ENCODE measurements at places on chromosomes 12 and 14. TPM values are rescaled to one million over a fixed set of nuclear protein-coding genes. Genes with fewer than 3 reads are reported as not detected.

TSHR gene
- total RNA-seq, result not detected

ZNF891 gene
- total RNA-seq, result 0.30 TPM

KCNC2 gene
- not detected for total RNA-seq

TSPAN11 gene
- not detected for total RNA-seq

RPL36AL gene
- total RNA-seq, result 317 TPM

PCED1B gene
- total RNA-seq, result 0.50 TPM

SLCO1B1 gene
- total RNA-seq, result not detected

KLRB1 gene
- total RNA-seq, result not detected

PRKD1 gene
- total RNA-seq, result 6.0 TPM

GCN1 gene
- total RNA-seq, result 112 TPM

AVPR1A gene
- total RNA-seq, result not detected

CATSPERB gene
- not detected for total RNA-seq

C3AR1 gene
- total RNA-seq, result 1.9 TPM

GPR137C gene
- 0.20 TPM for total RNA-seq

VASH1 gene
- 0.30 TPM for total RNA-seq

AMN gene
- not detected for total RNA-seq

NFATC4 gene
- total RNA-seq, result not detected

GRCh38 chr14:59330455-59330854, 134.7 kb downstream of the GPR135 start:
- DNase-seq, result no peak

DNA sequence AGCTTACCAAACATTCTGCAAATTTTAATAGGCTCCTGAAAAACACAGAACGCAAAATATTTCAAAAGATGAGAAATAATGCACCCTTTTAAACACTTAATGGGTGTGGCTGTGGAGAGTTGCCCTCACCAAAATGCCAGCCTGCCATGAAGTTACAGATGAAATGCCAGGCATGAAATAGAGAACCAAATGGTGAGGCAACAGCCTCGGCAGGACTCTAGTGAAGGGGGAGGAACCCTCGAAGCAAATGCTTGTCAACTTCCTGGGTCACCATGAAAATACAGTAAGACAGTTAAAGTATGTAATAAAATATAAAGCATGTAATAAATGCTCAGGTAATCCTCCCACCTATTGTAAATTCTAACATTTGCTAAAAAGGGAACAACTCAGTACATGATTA, 24.1 kb downstream of the DUSP16 start:
- no peak for DNase-seq

DNA sequence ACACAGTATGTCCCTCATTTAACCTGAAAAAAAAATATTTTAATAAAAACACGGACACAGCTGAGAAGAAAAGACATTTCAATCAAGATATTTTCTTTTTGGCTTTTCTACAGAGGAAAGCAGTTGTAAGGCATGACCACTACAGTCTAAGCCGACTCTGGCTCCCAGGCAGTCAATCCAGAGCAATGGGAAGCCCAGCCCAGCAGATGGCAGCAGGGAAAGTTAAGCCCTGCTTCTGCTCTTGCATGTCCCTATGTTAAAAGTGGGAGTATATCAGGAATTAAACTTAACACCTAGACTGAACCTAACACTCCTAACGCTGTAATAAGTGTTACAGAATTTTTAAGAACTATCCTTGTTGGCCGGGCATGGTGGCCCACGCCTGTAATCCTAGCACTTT, 19.5 kb upstream of the HAL start:
- peak; percentile 30 for DNase-seq

GRCh38 chr12:109729371-109729781, 15.8 kb downstream of the FAM222A start:
- no peak for DNase-seq

DNA sequence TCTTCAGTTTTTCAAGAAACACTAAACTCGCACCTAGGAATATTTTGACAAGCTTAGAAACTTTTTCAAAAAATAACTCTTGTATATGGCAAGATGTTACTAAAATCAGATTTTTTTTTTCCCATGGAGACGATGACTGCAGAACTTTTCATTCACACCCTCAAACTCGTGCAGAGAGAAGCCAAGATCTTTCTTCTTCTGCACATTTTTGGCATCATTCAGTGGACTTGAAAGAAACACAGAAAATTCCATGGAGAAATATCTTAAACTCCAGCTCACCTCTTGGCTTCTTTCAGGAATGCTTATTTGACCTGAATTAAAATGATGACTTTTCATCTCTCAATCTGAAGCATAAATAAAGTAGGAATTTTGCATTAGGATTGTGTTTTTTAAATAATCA, 919.4 kb downstream of the NRXN3 start:
- DNase-seq, result no peak

GRCh38 chr12:6345319-6346091, 3.6 kb upstream of the TNFRSF1A start:
- peak; percentile 94 for DNase-seq

DNA sequence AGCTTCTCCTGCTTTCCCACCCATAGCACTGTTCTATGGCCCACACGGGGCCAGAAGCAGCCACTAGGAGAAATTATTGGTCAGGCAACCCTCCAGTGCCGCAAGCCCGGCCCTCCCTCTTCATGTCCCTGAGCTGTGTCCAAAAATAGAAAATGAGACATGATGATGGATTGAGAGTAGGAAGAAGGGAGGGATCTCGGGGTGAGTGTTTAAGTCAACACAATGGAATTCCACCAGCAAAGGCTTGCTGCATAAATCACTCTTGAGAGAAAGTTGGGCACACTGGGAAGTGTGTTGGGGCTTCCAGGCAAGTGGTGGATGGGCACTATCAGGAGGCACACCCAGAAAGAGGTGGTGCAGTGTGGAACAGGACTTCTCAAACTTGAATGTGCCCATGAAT, 94.2 kb downstream of the LLPH start:
- DNase-seq, result peak; percentile 97

- DNase-seq, result no peak
These were observed 156.3 kb downstream of the MSRB3 start for GRCh38 chr12:65434737-65435136.

DNA sequence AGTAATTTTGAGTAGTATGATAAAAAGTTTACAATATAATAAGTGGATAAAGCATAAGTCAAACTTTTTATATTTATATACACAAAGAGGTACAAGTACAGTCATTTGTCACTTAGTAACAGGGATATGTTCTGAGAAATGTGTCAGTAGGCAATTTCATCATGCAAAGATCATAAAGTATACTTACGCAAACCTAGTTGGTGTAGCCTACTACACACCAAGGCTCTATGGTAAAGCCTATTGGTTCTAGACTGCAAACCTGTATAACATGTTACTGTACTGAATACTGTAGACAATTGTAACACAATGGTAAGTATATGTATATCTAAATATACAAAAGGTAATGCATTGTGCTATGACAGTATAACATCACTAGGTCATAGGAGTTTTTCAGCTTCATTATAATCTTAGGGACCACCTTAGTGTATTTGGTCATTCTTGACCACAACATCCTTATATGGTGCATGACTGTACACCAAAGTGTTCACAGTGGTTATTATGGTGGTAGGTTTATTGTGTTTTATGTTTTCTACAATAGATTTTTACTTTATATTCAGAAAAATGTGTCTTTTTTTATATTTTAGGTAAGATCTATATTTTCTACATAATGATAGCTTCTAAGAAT, 14.9 kb upstream of the SCFD1 start:
- peak; percentile 32 for DNase-seq

- DNase-seq, result no peak
These were observed 3.8 kb downstream of the GALNT16 start for GRCh38 chr14:69263771-69264170.

GRCh38 chr12:109475121-109475520, 2.0 kb downstream of the KCTD10 start:
- no peak for DNase-seq

DNA sequence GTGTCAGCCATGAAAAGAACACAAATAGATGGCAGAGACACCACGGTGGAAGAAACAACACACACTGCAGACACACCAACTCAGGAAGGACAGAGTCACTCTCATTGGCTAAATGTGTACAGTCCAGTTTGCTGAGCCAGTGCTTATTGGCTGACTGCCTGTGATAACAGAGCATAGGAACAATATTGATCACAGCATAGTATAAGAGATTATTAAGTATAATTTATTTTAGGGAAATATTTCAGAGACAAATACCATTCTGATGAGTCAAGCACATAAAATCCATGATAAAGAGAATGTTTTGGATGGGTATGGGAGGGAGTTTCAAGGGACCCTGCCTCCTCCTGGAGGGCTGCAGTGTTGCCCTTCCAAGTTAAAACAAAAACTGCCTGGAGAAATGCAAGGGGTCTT, 50.9 kb downstream of the BTG1 start:
- peak; percentile 28 for DNase-seq

GRCh38 chr14:74704656-74705055, 8.2 kb downstream of the AREL1 start:
- no peak for DNase-seq

- peak; percentile 13 for DNase-seq
These were observed 167.5 kb downstream of the BTG1 start for GRCh38 chr12:91978143-91978542.

DNA sequence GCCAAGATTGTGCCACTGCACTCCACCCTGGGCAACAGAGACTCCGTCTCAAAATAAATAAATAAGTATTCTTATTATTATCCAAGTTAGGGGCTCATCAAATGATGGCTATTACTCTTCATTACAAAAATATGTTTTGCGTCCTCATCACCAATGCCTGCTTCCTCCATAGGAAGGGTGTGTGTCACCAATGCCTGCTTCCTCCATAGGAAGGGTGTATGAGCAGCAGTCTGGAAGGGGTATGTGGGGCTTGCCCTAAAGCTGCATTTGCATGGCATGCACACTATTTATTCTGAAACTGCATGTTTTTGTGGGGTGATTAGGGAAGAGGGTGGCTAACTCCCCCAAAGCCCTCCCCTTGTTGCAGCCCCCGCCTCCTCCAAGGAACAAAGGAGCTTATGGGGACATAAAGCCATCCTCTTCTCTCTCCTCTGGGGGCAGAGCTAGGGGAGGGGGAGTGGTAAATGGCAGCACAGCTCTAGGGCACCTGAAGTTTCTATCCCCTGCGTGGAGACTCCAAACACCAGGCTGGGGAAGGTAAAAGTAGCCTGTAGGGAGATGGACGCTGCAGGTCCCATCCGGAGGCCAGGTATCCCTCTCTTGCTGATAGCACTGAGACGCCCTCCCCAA, 1.3 kb downstream of the CAMKK2 start:
- DNase-seq, result no peak

GRCh38 chr12:56288705-56289387, 11.3 kb downstream of the CS start:
- no peak for DNase-seq

DNA sequence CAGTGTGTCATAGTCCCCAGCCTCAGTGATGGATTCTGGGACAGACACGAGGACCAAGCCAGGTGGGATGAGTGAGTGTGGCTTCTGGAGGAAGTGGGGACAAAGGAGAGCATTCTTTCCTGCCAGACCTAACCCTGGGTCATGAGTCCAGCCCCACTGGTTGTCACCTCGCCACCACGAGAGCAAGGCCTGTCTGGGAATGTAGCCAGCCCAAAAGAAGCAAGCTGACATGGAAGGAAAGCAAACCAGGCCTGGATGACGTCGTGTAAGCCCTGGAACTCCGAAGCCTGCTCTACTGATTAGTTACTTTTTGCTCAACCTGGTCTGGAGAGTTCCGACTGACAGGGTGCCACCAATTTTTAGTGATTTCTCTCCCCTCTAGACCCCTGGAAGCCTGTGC, 105.9 kb downstream of the SINHCAF start:
- peak; percentile 29 for DNase-seq

DNA sequence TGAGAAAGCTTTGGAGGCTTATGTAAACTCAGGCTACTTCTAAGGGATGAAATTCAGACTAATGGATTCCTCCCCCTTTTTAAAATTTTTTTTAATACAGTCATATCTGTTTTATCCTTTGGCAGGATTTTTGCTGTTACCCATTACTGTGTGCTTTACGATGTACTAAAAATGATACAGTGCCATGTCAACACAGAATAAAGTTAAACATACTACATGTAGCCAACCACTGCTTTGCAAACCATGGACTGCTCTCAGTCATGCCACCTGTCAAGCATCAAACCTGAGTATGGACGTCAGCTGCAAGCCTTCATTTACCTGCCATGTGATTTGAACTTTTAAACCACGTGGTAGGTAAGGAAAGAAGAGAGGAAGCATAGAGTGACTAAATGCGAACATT, 325.8 kb downstream of the FUT8 start:
- no peak for DNase-seq

DNA sequence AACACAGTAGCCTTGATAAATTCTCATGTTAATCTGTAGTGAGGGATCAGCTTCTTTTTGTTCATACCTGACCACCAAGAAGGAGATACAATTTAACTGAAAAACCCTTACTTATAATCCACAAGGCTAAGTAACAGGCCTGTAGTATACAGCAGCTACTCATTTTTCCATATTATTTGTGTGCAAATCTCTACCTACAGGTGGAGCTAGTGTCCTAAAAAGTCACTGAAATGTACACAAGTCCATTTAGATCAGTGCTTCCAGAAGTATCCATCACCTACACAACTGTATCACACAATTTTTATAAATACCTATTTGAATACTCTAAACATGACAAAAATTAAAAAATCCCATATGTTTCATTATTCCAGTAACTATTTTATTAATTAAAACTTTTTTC, 173.2 kb downstream of the SLC35F4 start:
- peak; percentile 63 for DNase-seq

DNA sequence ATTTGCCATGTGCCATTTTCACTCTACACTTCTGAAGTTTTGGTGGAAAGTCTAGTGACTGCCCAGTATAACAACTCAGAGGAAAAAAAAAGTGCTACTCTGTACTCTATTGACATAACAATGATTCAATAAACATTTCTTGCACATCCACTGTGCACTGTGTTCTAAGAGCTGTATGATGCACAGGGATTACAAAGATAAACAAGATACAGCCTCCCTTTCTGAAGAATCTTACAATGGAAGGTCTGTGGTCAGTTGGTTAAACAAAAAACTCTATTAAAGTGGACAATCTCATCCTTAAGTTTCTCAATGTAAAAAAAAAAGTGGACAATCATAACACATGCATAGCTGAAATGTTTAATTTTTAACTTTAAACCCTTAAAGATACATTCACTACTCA, 105.7 kb upstream of the RASSF8 start:
- peak; percentile 2 for DNase-seq

DNA sequence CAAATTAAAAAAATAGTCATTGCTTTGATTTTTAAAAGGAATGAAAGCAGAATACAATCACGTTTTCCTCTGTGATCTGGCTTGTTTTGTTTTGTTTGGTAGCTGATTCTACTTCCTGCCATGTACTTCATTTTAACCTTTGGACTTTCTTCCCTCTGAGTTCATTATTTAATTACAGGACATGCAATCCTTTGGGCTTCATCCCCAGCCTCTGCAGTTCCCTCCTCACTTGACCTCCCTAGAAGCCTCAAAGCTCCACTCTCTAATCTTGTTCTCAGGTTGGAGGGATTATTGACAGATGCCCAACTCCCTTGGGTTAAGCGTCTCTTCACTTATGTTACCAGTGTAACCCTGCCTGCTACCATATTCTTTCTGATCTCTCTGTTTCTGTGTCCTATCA, 967.9 kb upstream of the SEL1L start:
- DNase-seq, result no peak

DNA sequence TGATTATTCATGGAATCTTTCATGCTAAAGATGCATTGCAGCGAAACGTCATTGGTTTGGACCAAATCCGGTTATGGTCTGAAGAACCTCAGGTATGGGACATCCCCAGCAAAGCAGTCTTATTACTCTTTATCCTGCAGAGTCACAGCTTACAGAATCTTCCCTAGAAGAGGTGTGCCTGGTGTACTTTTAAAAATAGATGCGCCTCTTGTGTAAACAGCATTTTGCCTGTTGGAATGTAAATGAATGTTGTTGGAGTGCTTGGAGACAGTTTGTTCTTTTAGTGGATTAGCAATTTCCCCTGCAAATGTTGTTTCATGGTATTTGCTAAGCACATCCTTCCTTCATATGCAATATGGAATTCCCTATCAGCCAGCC, 242.5 kb downstream of the ZFP36L1 start:
- DNase-seq, result no peak
